Ureter (tissue), 1 donor: ENCODE measurements at places on chromosomes 7 and 10. TPM values are rescaled to one million over a fixed set of nuclear protein-coding genes. Genes with fewer than 3 reads are reported as not detected.

DNA sequence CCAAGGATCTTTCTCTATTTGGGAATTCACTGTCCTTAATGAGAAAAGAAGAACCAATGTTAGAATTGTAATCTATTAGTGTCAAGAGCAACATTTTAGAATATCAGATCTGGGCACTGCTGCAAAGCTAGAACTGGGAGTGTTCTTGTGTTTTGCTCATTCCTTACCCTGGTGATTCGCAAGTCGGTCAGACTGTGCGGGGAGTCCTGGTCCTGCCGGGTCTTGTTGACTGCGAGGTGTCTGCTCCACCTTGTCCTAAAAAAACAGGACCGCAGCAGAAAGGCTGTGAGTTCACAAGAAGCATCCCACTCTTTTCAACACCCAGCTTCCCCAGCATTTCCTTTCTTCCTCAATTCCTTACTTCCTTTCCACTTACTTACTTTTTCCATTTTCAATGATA lies 79.0 kb downstream of the GRB10 start:
- no peak for DNase-seq

- DNase-seq = no peak
These were observed 115.3 kb downstream of the HIBADH start for GRCh38 chr7:27547401-27547800.

- DNase-seq = no peak
These were observed 13.8 kb downstream of the SUFU start for GRCh38 chr10:102517553-102517952.

DNA sequence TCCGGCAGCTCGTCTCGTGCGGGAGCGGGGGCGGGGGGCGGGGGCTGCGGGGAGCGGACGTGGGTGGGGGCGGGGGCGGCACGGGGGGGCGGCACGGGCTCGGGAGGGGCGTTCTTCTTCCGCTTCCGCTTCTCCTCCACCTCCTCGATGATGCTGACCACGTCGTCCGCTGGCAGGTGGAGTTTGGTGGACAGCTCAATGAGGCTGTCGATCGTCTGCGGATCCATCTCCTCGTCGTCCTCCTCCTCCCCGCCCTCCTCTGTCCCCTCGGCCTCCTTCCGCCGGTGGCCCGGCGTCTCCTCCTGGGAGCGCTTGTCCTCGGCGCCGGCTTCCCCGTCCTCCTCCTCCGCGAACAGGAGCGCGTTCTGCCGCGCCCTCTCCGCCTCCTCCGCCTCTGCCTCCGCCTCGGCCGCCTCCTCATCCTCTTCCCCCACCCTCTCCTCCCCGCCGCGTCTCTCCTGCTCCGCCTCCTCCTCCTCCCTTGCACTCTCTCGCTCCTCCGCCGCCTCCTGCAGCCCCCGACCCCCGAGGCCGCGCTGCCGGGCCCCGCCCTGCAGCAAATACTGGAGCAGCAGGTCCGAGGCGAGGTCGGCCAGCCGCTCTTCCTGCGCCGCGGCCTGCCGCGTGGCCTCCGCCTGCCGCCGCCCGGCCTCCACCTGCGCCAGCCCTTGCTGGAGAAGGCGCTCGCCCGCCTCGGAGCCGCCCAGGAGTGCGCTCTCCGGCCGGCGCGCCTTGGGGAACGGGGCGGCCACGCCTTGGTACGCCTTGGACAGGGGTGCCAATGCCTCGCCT lies 1.9 kb downstream of the VGF start:
- DNase-seq = no peak

DNA sequence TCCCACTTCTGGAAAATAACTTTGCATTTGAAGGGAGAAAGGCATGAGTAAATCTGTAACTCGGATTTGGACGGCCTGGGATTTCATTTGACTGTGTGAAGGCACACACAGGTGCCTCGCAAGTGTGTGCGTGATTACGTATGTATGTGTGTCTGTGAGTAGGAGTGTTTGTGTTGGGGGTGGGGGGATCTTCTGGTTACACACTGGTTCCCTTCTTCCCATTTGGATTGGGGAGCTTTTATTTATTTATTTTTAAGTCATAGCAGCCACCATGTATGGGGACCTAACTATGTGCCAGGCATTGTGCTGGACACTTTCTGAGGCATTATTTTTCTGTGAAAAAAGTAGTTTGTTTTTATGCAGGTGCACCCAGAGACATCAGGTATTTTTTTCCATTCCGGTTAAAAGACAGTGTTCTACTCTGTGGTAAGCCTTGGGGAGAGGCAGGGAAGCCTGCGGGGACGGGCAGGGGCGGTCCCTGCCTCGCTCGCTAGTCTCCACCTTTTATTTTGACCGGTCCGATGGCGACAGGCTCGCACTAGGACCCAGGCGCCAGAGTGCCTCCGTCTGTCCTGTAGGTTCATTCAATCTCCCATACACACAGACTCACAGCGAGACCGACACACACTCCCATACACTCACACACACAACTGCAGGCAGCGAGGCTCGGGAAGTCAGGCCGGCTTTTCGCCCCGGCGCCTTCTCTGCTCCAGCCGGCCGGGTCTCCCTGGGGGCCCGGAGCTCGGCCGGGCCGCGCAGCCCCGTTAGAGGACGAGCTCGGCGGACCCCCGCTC lies at the start of gene MXI1:
Gene MXI1 (plus strand): TSS at position 595 of the 794 bp plus-strand sequence. CDS start 204 bp downstream, outside the sequence.
- DNase-seq = peak; percentile 78

DNA sequence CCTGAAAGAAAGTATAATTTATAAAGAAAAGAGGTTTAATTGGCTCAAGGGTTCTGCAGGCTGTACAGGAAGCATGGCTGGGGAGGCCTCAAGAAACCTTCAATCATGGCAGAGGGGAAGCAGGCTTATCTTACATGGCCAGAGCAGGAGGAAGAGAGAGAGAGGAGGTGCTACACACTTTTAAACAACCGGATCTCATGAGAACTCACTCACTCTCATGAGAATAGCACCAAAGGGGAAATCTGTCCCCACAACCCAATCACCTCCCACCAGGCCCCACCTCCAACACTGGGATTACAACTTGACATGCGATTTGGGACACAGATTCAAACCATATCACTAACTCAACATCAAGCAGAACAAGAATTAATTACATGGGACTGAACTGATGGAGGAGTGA lies 6.9 kb upstream of the ZNF485 start:
- no peak for DNase-seq

DNA sequence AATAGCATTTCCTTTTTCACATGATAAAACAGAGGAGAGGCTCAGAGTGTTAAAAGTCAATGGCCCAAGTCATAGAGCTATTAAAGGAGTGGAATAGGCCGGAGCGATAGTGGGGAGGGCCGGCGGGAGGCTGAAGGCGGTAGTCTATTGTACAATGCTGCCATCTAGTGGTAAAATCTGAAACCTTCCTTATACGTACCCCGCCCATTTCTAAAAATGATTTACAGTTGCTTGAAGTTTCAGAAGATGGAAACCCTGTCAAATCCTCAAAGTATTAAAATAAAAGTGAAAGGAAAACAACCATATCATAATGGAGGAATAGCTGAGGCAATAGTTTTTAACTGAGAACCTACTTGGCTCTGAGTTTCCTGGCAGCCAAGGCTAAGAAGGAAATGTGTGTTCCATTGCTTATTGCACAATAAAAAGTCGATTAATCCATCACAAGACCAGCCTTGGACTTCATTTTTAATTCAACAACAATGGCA lies 209.1 kb downstream of the CCSER2 start:
- no peak for DNase-seq

GRCh38 chr7:117737926-117738325 lies 135.3 kb downstream of the CTTNBP2 start:
- no peak for DNase-seq

DNA sequence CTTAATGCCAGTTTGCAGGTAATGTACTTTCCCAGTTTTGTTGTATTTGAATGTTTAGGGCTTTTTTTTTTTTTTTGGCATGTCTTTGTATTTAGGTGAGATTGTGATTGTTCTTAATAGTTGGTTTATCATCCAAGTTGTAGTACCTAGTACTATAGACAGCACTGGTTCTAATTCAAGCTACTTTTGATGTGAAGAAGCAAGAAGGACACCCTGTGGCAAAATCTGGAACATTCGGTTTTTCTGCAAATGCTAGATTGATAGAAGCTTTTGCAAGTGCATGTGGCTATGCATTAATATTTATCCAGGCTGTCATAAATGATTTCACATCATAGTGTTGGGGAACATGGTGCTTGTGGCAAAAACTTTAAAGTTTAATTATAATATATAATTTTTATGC lies 248.9 kb downstream of the FOXP2 start:
- no peak for DNase-seq

GRCh38 chr10:86443936-86444335 lies 77.3 kb upstream of the GRID1 start:
- DNase-seq = no peak

- DNase-seq = no peak
These were observed 17.8 kb downstream of the PRSS2 start for GRCh38 chr7:142788303-142789289.

GRCh38 chr10:71547312-71547711 lies 150.6 kb downstream of the CDH23 start:
- DNase-seq = no peak

- no peak for DNase-seq
These were observed 143.2 kb upstream of the RET start for GRCh38 chr10:42933448-42934340.

DNA sequence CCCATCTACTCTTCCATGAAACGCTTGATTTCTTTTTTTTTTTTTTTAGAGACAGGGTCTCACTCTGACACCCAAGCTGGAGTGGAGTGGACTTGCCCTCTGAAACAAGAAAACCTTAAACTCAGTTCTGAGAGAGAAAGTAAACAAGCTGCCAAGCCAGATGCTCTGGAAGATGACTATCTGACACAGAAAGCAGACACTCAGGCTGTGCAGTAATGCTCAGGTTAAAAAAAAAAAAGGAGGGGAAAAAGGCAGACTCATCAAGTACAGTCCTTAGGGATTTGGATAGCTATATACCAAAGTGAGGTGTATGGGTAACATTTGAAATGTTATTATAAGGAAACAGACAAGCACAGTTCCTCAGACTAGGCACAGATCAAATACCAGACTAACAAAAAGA lies 80.5 kb downstream of the IDE start:
- DNase-seq = no peak

DNA sequence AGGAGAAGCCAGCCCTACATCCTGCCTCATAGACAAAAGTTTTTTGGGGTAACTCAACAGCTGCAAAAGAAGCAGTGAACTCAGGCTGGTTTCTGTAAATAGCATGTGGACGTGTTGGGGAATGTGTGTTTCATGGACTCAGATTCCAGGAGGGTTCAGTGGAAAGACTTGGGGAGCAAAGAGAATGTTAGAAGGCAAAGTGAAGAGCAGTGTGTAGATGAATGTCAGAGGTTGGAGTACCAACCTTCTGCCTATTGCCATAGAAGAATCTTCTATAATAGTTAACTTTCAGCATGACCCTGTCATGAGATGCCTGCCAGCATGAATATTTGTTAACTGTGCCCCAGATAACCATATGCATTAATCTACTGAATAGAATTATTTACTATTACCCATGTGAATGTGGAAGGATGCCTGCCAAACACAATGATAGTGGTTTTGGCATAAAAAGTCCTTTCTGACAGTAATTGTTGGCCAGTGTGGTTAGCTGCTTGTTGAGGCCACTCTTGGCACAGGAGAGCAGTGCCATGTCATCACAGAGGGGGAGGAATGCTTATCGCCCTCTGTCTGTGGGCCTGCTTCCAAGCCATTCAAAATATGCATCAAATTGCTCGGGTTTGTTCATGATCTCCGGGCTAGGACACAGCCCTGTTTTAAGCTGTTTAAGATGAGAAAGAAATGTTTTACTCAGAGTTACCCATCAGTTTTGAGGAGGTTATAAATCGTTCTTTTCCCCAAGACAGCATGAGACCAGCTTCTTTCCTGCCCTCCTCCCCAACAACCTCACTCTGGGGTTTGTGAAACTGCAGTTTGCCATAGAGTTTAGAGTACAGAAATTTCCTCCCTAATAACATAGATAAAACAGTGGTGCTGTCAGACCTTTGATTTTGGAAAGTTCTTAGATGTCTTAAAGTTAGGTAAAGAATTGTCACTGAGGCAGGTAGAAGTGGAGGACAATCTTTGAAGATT lies 165.3 kb downstream of the WNT2 start:
- no peak for DNase-seq

DNA sequence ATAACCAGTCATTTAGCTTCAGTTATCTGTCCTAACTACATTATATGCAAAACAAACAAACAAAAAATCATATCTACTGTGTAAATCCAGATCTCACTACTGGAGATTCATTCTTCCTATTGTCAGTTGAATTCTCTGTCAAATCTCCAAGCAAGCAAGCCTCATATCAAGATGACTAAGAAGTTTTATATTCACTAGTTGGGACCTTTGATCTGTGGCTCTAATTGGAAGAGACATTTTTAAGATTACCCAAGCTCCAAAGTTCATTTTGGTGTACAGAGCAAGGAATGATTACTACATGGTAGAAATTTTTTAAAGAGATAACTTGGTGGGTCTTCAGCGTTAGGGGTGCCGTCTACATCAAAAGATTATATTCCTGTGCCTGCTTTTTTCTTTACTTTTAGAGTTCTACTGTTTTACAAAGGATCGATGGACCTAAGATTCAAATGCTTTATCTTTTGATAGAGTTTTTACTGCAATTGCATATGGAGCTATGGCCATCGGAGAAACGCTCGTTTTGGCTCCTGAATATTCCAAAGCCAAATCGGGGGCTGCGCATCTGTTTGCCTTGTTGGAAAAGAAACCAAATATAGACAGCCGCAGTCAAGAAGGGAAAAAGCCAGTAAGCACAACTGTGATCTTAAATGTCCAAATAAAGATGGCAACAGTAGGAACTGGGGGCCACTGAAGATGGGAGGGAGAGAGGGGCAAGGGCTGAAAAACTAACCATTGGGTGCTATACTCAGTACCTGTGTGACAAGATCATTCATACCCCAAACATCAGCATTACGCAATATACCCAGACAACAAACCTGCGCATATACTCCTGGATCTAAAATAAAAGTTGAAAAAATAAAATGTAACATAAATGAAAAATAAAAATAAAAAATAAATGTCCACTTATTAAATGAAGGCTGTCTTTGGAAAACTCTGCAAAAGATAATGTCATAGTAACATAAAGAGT lies 47.9 kb downstream of the SP8 start:
- no peak for DNase-seq

- DNase-seq = no peak
These were observed 251.0 kb downstream of the DYNC1I1 start for GRCh38 chr7:96023387-96023786.

Gene RPEL1
- total RNA-seq = not detected

Gene CTAGE6
- 3.1 TPM for total RNA-seq

Gene SFXN2
- 28.3 TPM for total RNA-seq

Gene RAB19
- 3.7 TPM for total RNA-seq

Gene ZNF107
- total RNA-seq = 13.8 TPM

Gene PHYHIPL
- total RNA-seq = 2.4 TPM

Gene DRGX
- not detected for total RNA-seq

Gene LRRC61
- 14.1 TPM for total RNA-seq

Gene GNGT1
- total RNA-seq = 0.70 TPM

Gene GNAT3
- total RNA-seq = not detected

Gene MYO3A
- 0.70 TPM for total RNA-seq

Gene TEX36
- total RNA-seq = not detected

Gene PRKAR2B
- total RNA-seq = 22.8 TPM

Gene PGAM2
- 0.62 TPM for total RNA-seq

Gene CLEC5A
- total RNA-seq = 2.8 TPM

Gene FGFBP3
- total RNA-seq = 2.9 TPM

Gene HOXA4
- total RNA-seq = 9.4 TPM

Gene LIPK
- not detected for total RNA-seq

Gene GFRA1
- total RNA-seq = 4.1 TPM

Gene LIPN
- total RNA-seq = not detected

Gene STMP1
- 32.9 TPM for total RNA-seq

Gene EBLN1
- not detected for total RNA-seq
